Bronchus fibroblast of lung (primary cell): ENCODE measurements at places on chromosomes 5 and 9. TPM values are rescaled to one million over a fixed set of nuclear protein-coding genes. Genes with fewer than 3 reads are reported as not detected.

Gene HMCN2
- not detected in 2 replicates for total RNA-seq

Gene PLEKHG4B
- total RNA-seq, result 2.2 TPM in 2 replicates

Gene SPRY4
- total RNA-seq, result 8.9 and 10.1 TPM in 2 replicates

Gene MELK
- 45.6 and 54.8 TPM in 2 replicates for total RNA-seq

Gene PLPPR1
- total RNA-seq, result not detected in 2 replicates

Gene OLFML2A
- 2.8 and 4.9 TPM in 2 replicates for total RNA-seq

Gene GDA
- under 0.01 and 0.34 TPM in 2 replicates for total RNA-seq

Gene MSMP
- total RNA-seq, result not detected in 2 replicates

Gene INSYN2B
- total RNA-seq, result 5.2 and 5.7 TPM in 2 replicates

Gene ANKRD34B
- total RNA-seq, result not detected in 2 replicates

Gene TAS2R1
- total RNA-seq, result not detected in 2 replicates

Gene CSF1R
- total RNA-seq, result 0.89 TPM in 1 of 2 replicates, not detected in the other

Gene SPOCK1
- total RNA-seq, result 1.2 and 1.7 TPM in 2 replicates

Gene PCDHB4
- total RNA-seq, result not detected in 2 replicates

Gene FOXI1
- total RNA-seq, result not detected in 2 replicates

Gene C9orf153
- not detected in 2 replicates for total RNA-seq

Gene FGF1
- total RNA-seq, result 2.0 and 2.2 TPM in 2 replicates

Gene IRX1
- total RNA-seq, result not detected in 2 replicates

Gene ASPN
- not detected in 2 replicates for total RNA-seq

Gene DMGDH
- 0.89 and 2.5 TPM in 2 replicates for total RNA-seq

Gene NEUROG1
- not detected in 2 replicates for total RNA-seq

Gene GHR
- 1.0 and 1.3 TPM in 2 replicates for total RNA-seq

Gene ALDOB
- not detected in 2 replicates for total RNA-seq

Gene PCDHGB6
- total RNA-seq, result 1.3 and 2.1 TPM in 2 replicates

Gene FOXD4L4
- total RNA-seq, result not detected in 2 replicates

Gene MCTP1
- total RNA-seq, result 3.3 and 5.9 TPM in 2 replicates

Gene DUSP1
- total RNA-seq, result 118 and 123 TPM in 2 replicates

Gene TRIM36
- 0.67 and 1.5 TPM in 2 replicates for total RNA-seq

Gene SH3TC2
- total RNA-seq, result 1.0 and 1.3 TPM in 2 replicates

Gene CDC25C
- 21.9 and 29.4 TPM in 2 replicates for total RNA-seq

Gene SLC1A3
- 2.2 and 2.7 TPM in 2 replicates for total RNA-seq

Gene GABBR2
- total RNA-seq, result 4.0 and 5.4 TPM in 2 replicates

Gene CNTNAP3B
- 3.7 and 5.8 TPM in 2 replicates for total RNA-seq
